Renal cortex interstitium (tissue), 15 donors: ENCODE measurements at places on chromosomes 11 and 22.

- DNase-seq = no peak
Measured at GRCh38 chr11:8693010-8693551, 10.5 kb downstream of the RPL27A start.

DNA sequence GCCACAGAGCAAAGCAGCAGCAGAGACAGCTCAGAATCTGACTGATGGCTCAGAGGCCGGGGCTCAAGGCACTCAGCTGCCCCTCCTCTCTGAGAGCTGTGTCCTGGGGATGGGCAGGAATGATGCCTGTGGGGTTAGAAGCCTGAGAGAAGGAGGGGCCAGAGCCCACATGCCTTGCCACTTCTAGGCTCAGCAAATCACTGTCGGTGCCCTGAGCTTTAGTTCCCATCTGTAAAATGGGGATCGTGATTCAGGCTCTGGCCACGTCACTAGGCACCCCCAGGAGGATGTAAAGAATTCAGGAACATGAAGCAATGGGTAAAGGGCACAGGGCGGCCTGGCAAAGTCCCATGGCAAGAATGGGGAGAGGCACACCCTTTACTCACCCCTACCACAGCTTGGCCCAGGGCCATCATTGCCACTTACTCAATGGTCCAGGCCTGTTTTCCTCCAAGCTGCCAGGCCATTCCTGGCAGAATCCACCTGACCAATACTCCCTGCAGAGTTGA, 3.4 kb upstream of the CDC42EP2 start:
- DNase-seq = no peak

GRCh38 chr11:107275632-107276031, 182.0 kb downstream of the CWF19L2 start:
- no peak for DNase-seq

- DNase-seq = no peak
Measured at GRCh38 chr11:107695446-107695845, 16.4 kb downstream of the SLN start.

GRCh38 chr11:62565100-62565802, 8.4 kb downstream of the EEF1G start:
- no peak for DNase-seq

DNA sequence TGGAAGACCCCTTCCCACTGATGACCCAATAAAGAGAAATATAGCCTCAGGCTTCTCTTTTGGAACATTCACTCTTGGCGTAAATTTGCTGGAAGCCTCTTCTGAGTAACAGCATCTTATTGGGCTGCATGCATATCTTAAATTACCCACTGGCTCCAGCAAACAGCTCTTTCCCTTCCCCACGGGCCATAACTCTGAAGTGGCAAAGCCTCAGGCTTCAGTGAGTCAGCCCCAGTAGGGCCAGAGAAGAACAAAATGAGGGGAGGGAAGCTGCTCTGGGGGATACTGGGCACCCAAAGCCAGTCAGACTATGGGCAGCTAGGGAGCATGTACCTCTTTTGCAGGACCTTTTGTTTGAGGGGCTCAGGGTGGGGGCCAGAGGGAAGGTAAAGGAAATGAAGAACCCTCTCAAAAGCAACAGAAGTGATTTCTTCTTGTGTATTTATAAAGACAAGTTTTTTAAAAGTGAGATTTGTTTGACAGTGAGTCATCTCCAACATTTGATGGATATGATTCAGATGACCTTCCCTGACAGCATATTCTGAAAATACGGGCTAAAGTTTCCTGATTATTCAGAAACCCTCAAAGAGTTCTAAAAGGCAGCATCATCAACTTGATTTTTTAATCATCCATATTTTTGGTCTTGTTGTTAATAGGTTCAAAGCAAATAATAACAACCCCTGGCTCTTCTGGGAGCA, 203.4 kb downstream of the KIF18A start:
- DNase-seq = no peak

DNA sequence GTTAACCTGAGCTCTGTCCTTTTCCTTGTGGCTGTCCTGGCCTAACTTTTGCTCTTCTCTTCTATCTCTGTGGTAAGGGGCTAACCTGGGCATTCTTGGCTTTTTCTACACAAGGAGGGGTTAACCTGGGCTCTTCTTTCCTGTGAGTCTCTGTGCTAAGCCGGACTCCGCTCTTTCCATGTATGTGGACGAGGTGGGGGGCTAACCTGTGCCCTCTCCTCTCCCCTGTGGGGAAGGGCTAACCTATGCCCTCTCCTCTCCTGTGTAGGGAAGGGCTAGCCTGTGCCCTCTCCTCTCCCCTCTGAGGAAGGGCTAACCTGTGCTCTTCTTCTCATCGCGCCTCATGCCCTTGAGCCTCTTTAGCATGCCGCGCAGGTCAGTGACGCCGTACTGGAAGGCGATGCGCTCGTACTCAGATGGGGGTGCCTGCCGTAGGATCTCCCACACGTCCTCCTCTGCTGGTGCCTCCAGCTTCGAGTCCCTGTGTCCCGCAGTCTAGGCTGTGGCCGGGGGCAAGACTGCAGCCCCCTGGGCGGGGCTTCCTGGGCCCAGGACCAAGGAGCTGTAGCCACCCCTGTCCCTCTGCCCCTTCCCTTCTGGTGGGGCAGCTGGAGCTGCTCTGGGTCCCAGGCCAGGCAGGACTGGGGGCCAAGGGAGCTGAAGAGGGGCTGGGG, 6.5 kb downstream of the MYBPC3 start:
- DNase-seq = no peak

- DNase-seq = no peak
Measured at GRCh38 chr22:38707346-38707745, 1.6 kb downstream of the GTPBP1 start.

GRCh38 chr11:19436932-19437331, 196.2 kb upstream of the E2F8 start:
- no peak for DNase-seq
